ENCODE measurements at places on chromosomes 16 and 17.
A peak's percentile ranks its signal among the peaks of the same experiment; 100 is the strongest.

GRCh38 chr17:77288115-77288619 is 147.4 kb downstream of the SEC14L1 start:
- no peak for DNase-seq

GRCh38 chr17:8872036-8872704 is 4.7 kb upstream of the PIK3R6 start:
- no peak for DNase-seq

DNA sequence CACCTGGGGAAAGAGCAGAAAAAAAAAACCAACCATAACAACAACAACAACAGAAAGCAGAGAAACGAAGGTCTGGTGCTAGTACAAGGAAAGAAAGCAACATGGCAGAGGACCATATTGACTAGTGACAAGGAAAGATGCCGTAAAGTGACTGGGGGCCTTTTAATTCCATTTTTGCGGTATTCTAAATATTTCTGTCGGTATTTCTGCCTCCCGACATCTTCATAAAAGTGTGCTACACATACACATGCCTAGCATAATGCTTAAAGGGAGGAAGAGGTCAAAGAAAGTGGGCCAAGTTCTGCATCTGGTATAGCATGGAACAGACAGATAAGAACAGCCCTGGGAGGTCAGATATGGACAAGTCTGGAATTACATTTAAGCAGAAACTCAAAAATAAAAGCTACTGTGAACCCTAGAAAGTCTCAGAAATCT is 19.5 kb upstream of the RNF43 start:
- DNase-seq = no peak

DNA sequence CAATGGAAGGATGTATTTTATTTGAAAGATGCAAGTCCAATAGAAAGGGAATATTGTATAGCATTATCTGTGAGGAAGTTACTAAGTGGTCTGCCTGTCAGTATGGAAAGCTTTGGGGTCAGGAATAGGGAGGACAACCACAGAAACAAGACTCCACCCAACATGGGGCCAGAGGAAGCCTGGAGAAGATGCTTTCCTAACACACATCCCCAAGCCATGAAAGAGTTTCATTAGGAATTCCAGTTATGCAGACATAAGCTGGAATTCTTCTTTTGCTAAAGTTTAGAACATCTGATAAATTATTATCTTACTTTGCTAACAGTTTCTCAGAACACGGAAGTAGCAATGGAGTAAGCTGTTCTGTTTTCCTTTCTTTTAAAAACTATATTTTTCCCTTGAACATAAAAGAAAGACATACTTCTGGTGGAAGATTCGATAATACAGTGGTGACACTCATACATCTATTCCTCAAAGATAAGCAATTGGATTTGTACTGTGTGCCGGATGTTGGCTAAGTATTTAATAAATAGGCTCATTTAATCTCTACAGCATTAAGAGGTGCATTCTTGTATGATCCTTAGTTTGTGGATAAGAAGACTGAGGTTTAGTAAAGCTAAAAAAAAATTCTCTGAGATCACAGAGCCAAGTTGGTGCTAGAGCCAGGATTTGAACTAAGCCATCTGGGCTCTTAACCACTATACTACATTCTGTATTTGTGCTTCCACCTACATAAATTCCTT is 51.0 kb upstream of the GAS7 start:
- DNase-seq = no peak

- no peak for DNase-seq
Measured at GRCh38 chr16:1651094-1651973, 26.7 kb upstream of the JPT2 start.

DNA sequence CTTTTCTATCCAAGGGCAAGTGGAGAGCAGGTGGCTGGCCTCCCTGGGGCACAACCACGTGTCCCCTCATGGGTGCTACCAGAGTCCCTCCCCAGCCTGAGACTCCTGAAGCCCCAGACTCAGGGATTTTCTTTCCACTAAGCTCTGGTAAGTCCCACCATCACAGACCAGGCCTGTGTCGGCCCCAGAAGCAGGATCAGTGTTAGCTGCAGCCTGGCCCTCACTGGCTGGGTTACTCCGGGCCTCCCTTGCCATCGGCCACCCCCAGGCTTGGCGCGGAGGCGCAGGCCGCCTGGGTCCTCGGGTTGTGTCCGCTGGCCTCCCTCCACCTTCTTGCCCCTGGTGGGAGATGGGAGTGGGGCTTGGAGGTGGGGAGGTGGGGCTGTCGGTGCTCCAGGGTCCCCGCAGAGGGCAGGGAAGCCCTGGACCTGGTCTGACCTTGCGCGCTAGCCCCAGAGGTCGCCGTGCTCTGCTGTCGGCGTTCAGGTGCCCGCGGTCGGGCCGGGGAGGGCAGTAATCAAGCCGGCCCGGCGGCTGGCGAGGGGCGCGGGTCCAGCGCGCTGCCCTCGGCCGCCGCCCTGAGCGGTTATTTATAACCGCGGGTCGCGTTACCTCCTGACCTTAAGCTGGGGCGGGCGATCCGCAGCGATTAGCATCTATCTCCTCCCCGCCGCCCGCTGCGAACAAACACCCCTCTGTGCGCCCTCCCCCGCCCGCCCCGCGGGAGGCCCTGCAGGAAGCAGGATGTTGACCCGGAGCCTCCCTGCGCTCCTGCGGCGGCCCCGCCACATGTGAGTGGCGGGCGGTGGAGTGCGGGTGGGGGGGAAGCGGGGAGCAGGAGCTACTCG is 78.1 kb upstream of the TOB1 start:
- no peak for DNase-seq

DNA sequence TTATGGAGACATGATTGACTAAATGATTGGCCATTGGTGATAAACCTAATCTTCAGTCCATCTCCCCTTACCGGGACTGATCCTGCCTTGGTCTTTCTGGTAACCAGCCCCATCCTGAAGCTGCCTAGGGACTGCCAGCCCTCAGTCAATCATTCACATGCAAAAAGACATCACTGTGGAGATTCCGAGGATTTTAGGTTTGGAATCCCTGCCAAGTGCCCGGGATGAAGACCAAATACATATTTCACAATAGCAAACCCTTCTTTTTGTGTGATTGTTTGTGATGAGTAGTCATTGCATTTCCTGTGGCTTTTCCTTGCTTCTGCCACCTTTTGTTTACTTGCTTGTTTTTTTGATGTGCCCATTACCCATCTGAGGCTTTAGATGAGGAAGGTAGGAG is 44.0 kb downstream of the EPN2 start:
- DNase-seq = no peak

DNA sequence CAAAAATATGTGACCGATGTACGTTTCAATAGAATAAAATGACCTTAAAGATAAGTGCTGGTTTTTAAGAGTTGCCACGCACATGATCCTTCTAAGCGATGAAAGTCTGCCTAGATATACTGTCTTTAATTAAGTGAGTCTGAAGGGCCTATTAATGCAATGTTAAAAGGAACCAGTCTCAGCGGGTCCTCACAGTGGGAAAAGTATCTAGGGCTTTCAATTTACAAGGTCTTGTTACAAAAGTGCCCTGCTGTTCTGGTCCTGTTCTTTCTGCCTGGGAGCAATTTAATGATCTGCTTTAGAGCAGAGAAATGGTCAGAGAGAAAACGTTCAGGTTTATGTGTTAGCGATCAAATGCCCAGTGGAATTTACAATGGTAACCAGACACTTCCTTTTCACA is 864.0 kb downstream of the KCNJ2 start:
- no peak for DNase-seq

GRCh38 chr17:19009970-19010369 is 5.4 kb upstream of the FAM83G start:
- DNase-seq = no peak

- DNase-seq = no peak
Measured at GRCh38 chr17:40535438-40535837, 29.8 kb downstream of the CCR7 start.

GRCh38 chr16:86448306-86448890 is 61.9 kb upstream of the FOXF1 start:
- DNase-seq = no peak

GRCh38 chr17:45871718-45872117 is 22.6 kb upstream of the MAPT start:
- no peak for DNase-seq

- no peak for DNase-seq
Measured at GRCh38 chr17:56987283-56987834, 9.4 kb downstream of the SCPEP1 start.

DNA sequence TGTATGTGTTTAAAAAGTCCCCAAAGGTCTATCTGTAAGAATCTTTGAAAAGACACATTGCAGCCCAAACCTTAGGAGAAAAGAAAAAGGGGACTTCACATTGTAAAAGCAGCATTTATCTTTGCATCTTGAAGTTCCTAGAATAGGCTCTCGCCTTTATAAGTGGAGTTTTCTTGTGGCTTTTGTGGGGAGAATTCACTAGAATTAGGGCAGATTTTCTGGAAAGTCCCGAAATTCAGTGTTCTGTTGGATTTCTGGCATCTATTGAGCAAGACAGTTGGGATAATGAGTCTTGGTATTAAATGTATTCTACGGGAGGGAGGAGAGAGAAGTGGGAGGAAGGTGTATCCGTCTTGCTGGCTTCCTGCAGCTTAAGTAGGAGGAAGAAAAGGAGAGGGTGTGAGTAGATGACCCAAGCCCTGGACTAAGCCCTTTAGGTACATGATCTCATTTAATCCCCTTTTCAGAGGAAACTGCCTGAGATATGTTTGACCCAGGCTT is 62.6 kb downstream of the PRKCA start:
- DNase-seq = no peak

GRCh38 chr17:41417127-41417526 is 7.3 kb downstream of the KRT37 start:
- DNase-seq = no peak

GRCh38 chr17:2016494-2016893 is 8.6 kb downstream of the RTN4RL1 start:
- DNase-seq = no peak

- DNase-seq = no peak
Measured at GRCh38 chr17:4485676-4486646, 12.7 kb upstream of the SPNS2 start.

DNA sequence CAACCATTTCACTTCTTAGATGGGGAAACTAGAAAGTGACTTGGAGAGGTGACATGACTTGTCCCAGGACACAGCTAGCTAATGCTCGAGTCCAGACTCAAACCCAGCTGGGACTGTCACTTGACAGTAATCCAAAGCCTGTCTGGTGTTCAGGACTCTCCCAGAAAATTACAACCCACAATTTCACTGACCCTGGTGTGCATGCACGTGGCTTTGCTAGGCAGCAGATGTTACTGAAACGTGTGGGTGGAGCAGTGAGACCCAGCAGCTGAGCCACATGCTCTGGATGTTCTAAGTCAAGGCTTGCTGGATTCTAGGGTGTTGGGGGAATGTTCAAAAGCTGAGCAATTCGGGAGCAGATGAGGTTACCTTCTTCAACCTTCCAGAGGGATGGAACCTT is 364.6 kb downstream of the GRIN2A start:
- DNase-seq = no peak

DNA sequence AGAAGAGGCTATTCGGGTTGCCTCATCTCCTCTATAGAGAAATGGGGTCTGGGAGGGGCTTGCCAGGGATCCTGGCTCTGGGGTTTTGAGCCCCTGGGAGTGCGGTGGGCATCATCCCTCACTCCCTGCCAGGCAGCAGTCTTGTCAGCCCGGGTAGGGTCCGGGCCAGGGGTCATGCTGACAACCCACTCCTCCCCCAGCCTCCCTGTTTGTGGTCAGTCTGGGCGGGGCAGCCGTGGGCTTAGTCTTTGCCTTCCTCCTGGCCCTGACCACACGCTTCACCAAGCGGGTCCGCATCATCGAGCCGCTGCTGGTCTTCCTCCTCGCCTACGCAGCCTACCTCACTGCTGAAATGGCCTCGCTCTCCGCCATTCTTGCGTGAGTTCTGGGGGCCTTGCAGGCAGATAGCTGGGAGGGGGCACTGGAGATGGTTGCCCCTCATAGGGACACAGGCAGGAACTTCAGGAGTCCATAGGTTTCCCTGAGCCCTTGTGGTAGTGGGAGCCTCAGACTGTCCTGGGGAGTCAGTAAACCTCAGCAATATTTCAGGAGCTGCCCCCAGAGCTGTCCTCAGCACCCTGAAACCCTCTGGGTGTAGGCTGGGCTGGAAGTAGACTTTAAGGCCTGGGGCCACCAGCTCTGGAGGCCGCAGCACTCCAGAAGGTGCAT is 6.9 kb downstream of the SLC9A5 start:
- DNase-seq = no peak

DNA sequence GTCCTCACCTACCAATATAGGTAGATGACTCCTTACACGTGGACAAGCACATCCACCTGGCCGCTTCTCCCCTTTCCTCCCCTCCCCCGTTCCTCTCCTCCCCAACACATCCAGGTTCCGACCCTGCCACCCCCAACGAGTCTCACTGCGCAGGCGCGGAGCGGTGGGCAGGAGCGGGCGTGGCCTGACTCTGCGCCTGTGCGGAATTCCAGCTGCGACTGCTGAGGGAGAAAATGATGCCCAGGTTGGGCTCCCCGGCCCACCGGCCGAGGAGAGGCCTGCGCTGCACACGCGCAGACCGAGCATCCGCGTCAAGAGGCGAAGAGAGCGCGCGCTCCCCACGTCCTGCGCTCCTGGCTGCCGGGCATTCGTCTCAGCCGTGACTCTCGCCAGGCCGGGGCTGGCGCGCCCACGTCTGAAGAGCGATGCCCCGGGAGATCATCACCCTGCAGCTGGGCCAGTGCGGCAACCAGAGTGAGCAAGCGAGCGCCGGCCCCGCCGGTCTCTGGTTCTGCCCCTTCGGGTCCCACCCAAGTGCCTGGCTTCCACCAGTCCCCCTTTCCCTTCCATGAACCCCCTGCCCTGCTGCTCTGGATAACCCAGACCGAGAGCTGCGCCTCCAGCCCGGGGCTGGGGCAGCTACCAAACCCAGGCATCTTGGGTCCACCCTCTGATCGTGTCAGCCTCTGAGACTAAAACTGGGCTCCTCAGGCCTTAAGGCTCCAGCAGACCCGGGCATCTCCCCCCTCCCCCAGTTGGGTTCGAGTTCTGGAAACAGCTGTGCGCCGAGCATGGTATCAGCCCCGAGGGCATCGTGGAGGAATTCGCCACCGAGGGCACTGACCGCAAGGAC is at the start of gene TUBG2:
Gene TUBG2, plus strand, starts transcription at position 206 of the 853 bp plus-strand sequence. Its CDS starts 220 bp downstream, at position 426.
- peak; percentile 56 for DNase-seq

GRCh38 chr16:24357511-24357910 is 101.4 kb downstream of the CACNG3 start:
- no peak for DNase-seq

- no peak for DNase-seq
Measured at GRCh38 chr17:71118039-71118438, 948.7 kb downstream of the KCNJ2 start.

DNA sequence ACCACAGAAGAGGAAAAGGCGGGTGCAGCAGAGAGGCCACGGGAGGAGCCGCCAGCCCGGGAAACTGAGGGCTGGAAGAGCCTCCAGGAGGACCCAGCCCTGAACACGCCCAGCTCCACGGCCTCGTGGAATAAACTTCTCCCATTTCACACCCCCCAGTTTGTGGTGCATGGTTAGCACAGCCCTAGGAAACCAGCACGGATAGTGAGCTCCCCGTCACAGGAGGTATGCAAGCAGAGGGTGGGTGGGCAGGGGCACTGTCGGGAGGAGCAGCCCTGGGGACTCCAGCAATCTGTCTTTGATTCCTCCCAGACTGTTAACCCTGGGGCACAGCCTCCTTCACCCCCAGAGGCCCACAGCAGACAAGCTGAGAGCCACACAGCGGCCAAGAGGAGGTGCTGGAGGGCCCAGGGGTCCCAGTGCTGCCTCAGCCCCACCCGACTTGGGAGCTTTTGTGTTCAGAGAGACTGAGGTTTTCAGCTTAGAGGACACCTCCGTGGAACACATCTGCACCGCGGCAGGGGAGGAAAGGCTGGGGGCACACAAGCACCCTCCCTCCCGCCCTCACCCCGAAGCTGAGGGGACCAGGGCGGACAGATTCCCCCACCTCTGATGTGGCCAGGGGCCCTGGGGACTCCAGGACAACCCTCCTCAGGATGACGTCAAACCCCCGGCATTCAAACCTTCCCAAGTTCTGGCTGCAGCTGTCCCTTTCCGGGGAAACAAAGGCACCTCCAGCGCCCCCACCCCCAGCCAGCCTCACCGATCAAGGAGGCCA is 1.7 kb upstream of the IL17C start:
- no peak for DNase-seq

Measured in GOT3 (cell line).